ENCODE measurements at places on chromosomes 4 and X.

DNA sequence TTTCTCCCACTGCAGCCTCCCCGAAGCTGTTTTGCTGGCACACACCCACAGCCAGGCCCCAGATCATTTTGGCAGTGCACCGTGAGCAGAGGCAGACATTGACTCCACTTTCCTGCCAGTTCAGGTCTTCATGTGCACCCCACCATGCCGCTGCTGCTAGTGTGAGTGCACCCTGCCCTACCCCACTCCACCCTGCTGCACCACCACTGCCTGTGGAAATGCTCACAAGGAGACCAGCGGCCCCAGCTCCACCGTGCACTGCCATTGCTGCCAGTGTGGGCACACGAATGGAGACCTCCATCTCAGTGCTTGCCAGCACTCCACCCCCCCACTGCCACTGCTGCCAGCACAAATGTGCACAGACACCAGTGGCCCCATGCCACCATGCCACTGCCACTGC lies 277.6 kb upstream of the ZC4H2 start:
- DNase-seq = no peak

DNA sequence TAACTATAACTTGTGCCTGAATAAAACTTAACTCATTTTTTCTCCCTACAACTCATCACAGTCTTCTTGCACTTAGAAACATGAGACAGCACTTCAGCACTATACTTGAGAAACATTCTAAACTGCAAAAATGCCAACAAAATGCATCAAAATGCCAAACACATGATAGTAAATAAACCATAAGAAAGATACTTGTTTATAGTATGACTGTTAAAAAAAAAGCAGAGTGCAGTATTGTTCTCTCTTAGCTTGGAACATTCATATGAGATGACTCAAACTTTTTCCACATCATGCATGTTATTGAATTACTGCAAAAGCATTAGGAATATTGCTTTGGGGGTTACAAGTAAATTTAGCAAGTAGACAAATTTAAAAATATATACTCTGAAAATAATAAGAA lies 135.7 kb upstream of the ANXA10 start:
- DNase-seq = no peak

GRCh38 chr4:88674979-88675378 lies 22.6 kb downstream of the NAP1L5 start:
- DNase-seq = no peak

DNA sequence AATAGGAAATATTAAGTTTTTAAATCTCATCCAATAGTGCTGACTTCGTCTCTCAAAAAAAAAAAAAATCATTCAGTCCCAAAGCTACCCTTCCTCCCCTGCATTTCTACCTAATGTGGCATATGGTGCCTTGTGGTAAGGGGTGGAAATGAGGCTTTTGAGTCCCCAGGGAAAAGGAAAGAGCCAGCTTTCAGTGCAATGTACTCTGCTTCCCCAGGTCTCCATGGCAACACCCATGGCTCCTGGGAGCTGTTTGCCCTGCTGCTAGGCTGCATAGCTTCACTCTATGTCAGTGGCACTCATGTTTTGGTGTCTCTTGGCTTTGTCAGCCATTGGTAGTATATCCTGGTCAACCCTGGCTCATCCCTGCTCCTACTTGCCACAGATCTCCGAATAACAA lies 175.9 kb downstream of the SLC39A8 start:
- no peak for DNase-seq

DNA sequence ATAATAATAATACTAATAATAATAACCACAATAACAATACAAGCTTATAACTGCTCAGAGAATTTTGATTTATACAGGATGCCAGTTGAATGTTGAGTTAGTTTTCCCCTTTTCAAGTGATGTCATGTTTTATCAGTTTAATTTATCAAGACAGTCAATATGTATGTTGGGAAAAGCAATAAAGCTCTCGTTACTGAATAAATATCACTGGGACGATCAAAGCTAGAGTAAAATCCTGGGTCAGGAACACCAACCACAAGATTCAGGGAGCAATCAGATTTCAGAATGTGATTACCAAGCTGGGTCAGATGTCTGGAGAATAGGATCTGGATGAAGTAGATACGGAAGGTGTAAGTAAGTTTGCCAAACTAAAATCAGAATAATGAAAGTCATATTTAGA lies 179.6 kb downstream of the GRID2 start:
- no peak for DNase-seq

- no peak for DNase-seq
These were observed 66.3 kb upstream of the MAD2L1 start for GRCh38 chr4:120132935-120133334.

- DNase-seq = no peak
These were observed 10.2 kb upstream of the ADH1C start for GRCh38 chr4:99362768-99363167.

DNA sequence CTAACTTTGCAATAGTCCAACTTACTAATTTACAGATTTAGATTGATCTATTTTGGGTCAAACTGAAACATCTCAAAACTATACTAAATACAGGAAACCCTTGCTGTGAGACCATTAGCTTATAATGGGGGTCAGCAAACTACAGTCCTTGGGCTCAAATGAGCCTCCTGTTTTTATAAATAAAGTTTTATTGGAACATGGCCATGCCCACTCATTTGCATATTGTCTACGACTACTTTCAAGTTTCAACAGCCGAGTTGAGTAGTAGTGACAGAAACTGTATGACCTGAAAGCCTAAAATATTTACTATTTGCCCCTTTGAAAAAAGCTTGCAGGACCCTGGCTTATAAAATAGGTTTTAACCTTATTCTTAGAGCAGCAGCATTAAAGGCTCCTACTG lies 92.4 kb downstream of the C4orf51 start:
- no peak for DNase-seq

DNA sequence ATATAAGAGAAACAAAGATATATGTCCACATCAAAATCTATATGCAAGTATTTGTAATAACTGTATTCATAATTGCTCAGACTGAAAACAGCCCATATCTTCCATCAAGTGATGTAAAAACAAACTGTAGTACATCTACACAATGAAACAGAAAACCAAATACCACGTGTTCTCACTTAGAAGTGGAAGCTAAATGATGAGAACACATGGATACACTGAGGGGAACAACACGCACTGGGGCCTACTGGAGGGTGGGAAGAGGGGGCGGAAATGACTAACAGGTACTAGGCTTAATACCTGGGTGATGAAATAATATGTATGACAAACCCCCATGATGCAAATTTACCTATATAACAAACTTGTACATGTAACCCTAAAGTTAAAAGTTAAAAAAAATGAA lies 42.7 kb downstream of the UBA6 start:
- DNase-seq = no peak

- no peak for DNase-seq
These were observed 79.2 kb downstream of the SLC2A9 start for GRCh38 chr4:9942139-9942538.

GRCh38 chr4:59068722-59069418 lies 1958.7 kb upstream of the IGFBP7 start:
- DNase-seq = no peak

GRCh38 chr4:129676934-129677333 lies 581.0 kb downstream of the C4orf33 start:
- no peak for DNase-seq

DNA sequence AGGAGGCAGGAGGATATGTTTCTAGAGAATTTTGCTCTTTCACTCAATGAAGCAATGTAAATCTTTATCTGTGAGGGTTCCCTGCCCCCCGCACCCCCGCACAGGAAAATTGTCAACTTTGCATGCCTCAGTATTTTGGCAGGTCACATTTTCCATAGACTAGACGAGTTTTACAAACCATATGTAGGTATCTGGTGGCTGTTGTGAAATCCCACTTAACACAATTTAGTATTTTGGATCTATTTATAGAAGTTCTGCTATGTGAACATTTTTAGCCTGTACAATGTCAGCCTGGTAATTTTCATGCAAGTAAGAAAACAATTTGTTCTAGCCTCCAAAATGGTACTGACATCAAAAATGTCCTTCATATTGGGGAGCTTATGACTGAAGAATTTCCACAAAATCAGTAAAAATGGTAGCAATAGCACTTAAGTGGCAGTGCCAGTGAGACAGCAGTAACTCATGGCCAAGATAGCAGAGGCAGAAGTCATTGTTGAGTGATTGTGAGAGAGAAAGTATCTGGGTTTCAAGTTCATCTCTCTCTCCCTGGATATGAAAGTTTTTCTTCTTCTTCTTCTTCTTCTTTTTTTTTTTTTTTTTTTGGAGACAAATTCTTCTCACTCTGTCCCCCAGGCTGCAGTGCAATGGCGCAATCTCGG lies 12.4 kb upstream of the FRYL start:
- no peak for DNase-seq

DNA sequence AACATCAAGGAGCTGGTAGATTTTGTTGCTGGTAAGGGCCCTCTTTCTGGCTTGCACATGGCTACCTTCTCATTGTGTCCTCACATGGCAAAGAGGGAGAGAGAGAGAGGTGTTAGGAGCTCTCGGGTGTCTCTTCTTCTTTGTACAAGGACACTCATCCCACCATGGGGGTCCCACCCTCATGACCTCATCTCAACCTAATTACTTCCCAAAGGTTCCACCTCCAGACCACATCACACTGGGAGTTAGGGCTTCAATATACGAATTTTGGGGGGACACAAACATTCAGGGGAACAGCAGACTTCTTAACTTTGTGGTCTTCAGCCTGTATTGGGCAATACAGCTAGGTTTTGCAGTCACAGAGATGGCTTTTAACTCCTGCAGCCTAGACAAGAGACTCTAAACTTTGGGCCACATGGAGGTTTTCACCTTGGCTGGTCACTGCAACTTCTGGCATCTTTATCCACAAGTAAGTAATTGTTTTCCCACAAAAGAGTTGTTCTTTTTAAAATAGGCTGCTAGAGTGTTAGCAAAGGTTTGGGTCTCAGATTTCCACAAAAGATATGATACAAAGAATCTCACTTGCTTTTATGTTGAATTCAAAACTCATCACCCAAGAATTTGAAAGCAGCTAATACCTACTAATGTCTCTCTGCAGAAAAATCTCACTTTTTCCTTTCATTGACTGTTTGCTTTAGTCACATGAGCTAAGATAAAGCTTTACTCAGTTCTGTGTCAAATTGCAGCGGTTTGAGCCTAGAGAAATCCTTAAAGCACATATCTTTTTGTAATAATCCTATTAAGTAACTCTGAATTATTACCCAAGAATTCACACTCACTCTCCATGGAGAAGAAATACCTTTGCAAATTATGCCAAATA lies 39.6 kb upstream of the BBS12 start:
- no peak for DNase-seq

- no peak for DNase-seq
These were observed 379.5 kb downstream of the ZIC3 start for GRCh38 chrX:137945470-137945869.

DNA sequence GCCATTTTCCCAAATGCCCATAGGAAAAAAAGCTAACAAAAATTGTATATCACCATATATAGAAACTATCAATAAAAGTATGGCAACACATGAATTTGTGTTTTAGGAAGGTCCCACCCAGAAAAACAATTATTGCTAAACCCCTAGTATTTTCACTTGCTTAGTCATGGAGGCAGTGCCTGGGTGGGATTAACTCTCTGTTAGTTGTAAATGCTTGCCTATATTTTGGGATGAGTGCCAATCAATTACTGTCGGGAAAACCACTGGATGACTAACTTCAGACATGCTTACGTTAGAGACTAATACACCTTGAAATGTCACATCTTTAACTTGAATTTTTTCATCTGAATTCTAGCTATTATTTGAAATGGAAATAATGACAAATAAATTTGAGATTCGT lies 33.9 kb downstream of the TMPRSS11A start:
- no peak for DNase-seq

DNA sequence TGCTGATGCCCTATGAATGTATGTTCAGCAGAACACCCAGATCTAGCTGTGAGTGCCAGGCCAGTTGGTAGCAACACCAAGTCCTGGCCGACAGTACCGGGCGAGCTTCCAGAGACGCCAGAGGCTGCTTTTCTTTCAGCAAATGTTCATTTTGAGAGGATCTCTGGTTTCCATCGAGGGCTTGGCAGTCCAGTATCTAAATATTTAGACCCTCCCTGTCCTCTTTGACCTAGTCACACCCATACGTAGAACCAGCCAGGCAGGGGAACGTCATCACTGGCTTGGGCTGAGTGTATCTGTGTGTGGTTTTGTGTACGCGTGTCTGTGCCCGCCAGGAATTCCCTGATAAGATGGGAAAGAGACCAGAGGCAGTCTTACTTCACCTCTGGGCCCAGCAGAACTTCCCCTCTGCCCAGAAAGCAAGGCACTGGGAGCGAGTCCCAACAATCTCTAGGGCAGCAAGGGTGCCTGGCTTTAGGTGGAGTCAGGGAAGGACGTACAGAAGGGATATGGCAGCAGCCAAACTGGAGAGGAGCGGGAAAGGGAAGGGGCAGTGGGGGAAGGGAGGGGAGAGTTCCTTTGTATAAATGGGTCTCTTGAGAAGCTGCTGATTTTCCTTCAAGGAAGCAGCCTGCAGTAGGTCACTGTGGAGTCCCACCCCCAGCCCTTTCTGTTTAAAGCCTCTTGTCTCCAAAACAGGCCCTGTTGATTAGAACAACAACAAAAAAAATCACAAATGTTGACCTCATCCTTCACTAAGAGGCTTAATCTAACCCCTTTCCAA lies 15.0 kb upstream of the ELF4 start:
- DNase-seq = no peak

DNA sequence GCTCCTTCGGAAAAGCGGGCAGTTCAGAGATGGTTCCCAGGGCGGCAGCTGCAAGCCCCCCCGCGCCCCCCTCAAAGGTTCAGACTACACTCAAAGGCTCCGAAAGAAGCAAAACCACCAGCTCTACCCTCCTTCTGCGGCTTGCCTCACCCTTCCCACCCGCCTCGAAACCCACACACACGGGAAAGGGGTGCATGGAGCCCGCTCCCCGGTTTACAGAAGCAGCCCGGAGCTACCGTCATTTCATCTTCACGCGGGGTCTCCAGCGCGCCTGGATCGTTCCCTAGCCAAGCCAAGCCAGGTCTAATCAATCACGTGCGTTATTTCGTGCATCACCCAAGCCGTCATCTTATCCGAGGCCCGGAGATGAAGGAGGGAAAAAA lies 1.2 kb downstream of the NLGN4X start:
- DNase-seq = no peak

DNA sequence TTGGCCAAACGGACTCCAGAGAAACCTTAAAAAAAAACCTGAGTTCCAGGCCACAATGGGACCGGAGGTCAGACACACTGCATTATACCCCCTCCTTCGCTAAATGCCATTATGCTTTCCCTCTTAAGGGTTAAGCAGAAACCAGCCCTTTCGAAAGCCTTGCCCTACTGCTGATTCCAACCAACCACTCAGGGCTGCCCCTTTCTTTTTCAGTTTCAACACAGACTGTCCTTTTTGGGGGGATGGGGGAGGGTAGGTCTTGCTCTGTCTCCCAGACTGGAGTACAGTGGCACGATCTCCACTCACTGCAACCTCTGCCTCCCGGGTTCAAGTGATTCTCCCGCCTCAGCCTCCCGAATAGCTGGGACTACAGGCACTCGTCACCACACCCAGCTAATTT lies 49.5 kb upstream of the MAN2B2 start:
- DNase-seq = no peak
